M059J (cell line): ENCODE measurements at places on chromosomes 3 and 15. TPM values are rescaled to one million over a fixed set of nuclear protein-coding genes. Genes with fewer than 3 reads are reported as not detected.
A peak's percentile ranks its signal among the peaks of the same experiment; 100 is the strongest.

GRCh38 chr3:16183082-16183481 lies 8.6 kb downstream of the GALNT15 start:
- no peak for DNase-seq

The RNF123 gene
- total RNA-seq = 6.9 and 13.7 TPM in 2 replicates

- no peak for DNase-seq
Observed at GRCh38 chr15:33561407-33561806, 250.6 kb downstream of the RYR3 start.

The ITIH4 gene
- 0.02 TPM in 1 of 2 replicates, not detected in the other for total RNA-seq

DNA sequence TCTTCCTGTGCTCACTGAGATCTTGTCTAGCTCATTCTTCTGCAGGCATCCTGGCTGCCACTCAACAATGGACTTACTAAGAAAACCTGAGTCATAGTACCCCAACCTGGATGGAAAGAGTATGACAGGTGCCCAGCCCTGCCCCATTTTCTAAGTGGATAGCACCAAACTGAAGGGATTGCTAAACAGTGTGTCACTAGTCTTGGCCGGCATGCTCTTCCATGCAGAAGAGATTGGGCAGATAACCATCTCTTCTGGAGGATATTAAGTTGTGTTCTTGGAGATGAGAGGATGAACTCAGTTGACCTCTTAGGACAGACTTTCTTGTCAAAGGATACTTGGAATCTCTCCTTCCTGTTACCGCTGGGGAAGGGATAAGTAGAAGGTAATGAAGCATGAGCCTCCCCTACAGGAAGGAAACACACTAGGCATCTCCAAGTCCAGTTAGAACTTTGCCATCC lies 797.5 kb downstream of the AGBL1 start:
- DNase-seq = peak; percentile 86

The ASTE1 gene
- 12.2 and 17.6 TPM in 2 replicates for total RNA-seq

The OR5K2 gene
- not detected in 2 replicates for total RNA-seq

- peak; percentile 76 for DNase-seq
Observed at GRCh38 chr3:128482666-128483656, 10.0 kb downstream of the GATA2 start.

- DNase-seq = no peak
Observed at GRCh38 chr15:44666210-44667038, 3.0 kb upstream of the SPG11 start.

The FRG2C gene
- total RNA-seq = not detected in 2 replicates

The LPP gene
- total RNA-seq = 23.2 and 32.6 TPM in 2 replicates

- DNase-seq = peak; percentile 81
Observed at GRCh38 chr3:173395073-173395411, 2.5 kb upstream of the NLGN1 start.

GRCh38 chr3:146283781-146284445 lies 33.0 kb upstream of the PLSCR4 start:
- DNase-seq = no peak

- no peak for DNase-seq
Observed at GRCh38 chr3:41234823-41235721, 35.8 kb downstream of the CTNNB1 start.

DNA sequence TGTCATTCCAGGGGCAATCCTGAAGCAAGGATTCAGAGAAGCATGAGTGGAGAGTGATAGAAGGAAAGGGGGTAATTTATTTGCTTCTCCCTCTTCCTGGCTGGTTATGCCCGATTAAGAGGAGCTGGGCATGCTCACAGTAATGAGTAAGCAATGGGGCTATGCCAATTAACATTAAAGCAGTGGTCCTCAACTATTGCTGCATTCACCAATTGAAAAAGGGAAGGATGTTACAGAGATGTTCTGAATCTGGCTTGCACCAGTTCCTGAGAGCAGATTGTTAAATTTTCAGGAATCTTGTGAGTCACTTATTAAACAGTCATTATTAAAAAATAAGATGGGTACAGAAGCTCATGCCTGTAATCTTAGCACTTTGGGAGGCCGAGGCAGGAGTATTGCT lies 85.9 kb upstream of the ZBTB20 start:
- DNase-seq = no peak

DNA sequence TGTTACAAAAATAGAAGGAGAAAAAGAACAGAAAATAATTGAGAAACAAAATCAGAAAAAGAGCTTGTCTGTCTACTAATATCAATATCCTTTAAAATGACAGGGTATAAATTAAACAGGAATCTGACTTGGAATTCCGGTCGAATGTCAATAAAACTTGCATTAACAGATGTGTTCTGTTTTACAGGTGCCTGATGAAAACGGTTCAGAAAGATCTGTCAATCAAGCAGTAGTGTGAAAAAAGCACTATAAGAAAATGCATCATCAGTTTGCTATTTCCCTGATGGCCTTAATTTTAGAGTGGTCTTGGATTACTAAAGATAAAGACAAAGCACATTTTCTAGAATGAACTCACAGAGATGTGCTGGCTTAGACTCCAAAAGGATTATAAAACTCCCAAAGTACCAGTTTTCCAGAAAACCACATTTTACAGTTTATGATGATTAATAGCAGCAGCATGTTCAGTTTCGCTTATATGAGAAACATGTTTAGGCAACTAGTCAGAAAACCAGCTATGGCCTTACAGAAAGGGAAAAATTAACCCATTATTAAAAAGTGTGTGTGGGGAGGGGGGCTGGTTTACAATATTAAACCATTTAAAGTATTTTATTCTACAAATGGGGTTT lies 8.2 kb upstream of the C3orf38 start:
- DNase-seq = peak; percentile 79

DNA sequence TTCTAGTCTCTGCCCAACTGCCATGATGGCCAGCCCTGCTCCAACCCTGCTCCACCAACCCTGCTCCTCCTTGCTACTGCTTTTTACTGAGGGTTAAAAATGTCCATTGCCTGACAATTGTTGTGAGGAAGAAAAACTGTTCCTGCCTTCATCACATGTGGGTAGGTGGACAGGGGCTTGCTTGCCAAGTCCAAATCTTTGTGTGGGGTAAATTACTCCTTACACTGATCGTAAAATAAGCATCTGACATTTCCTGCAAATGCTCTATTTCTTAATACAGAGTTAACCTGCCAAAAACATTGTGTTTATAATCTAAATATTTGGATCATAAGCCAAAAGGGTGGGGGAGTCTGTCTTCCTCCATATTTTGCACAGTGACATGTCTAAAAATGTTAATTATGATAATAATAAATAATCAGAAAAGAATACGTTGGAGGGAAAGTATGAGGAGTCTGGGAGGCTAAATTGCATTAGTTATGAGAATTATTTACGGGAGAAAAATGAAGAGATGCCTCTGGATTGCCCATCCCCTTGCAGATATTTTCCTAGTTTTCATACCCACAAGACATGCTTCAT lies 242.5 kb upstream of the TBL1XR1 start:
- DNase-seq = peak; percentile 36
